ENCODE measurements at places on chromosomes 2 and 18. TPM values are rescaled to one million over a fixed set of nuclear protein-coding genes. Genes with fewer than 3 reads are reported as not detected.

The NGEF gene
- total RNA-seq: 67.5 TPM

The STEAP3 gene
- 15.3 TPM for total RNA-seq

DNA sequence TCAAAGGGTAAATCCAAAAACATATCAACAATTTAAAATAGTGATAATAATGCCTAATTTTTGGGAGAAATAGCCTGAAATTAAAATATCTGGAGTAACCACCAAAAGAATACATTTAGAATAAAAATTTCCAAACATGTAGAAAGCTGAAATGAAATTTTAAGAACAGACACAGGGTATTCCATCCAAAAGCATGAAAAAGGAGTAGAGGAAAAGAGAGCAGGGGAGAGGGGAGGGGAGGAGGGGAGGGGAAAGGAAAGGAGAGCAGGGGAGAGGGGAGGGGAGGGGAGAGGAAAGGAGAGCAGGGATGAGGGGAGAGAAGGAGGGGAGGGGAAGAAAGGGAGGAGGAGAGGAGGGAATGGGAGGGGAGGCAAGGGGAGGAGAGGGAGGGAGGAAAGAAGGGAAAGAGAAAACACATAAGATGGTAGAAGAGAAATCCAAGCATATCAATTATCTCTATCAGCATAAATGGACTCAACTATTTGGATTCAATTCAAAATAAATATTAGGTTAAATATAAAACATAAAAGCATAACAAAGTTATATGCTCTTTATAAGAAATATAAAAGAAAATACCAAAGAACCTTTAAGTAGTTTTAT, 141.1 kb downstream of the ZNF385B start:
- no peak for DNase-seq

GRCh38 chr2:152161598-152161997, 14.0 kb downstream of the STAM2 start:
- DNase-seq: no peak

- peak; percentile 49 for DNase-seq
These were observed 678.3 kb upstream of the NRXN1 start for GRCh38 chr2:51710222-51710621.

Measured in mucosa of descending colon (tissue), 3 donors.